Hair follicular keratinocyte (primary cell): ENCODE measurements at places on chromosomes 2 and 18. TPM values are rescaled to one million over a fixed set of nuclear protein-coding genes. Genes with fewer than 3 reads are reported as not detected.

Gene NEB
- under 0.01 TPM in 1 of 2 replicates, not detected in the other for total RNA-seq

Gene PID1
- total RNA-seq: 7.8 and 9.6 TPM in 2 replicates

Gene CELF4
- not detected in 2 replicates for total RNA-seq

Gene SLC9A4
- total RNA-seq: not detected in 2 replicates

Gene UBR3
- total RNA-seq: 7.7 and 8.7 TPM in 2 replicates

Gene TANC1
- 17.3 and 19.3 TPM in 2 replicates for total RNA-seq

Gene AQP12A
- not detected in 2 replicates for total RNA-seq

Gene RNPEPL1
- 18.6 and 35.8 TPM in 2 replicates for total RNA-seq

Gene MALL
- total RNA-seq: 17.4 and 62.2 TPM in 2 replicates
